SIG-M5 (cell line): ENCODE measurements at places on chromosomes 4 and X.

DNA sequence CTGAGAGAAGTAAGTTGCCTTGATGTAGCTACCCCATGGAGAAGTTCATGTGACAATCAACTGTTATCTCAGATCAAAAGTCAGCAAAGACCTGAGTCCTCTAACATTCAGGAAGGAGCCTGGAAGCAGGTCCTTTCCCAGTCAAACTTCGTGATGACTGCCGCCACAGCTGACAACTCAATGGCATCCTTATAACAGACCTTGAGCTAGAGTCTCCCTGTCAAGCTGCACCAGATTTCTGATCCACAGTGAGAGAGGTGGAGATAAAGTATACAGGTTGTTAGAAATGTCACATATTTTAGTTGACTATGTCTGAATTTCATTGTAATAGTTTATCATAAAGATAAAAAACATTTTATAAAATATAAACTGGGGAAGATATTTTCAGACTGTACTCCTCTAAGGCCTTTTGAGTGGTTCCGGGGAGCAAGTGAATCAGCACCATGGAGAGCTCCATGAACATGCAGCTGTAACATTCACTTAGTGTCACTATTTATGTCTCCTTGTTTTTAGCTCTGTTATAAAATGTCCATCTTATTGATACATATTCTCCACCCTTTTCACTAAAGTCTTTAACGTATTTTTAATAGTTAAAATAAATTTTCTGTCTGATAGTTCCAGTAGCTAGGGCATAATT is 1653.5 kb upstream of the AGA start:
- DNase-seq, result no peak

- DNase-seq, result no peak
Observed at GRCh38 chrX:42732506-42732905, 45.5 kb downstream of the PPP1R2C start.

GRCh38 chr4:158139086-158139485 is 33.7 kb downstream of the GASK1B start:
- DNase-seq, result no peak

DNA sequence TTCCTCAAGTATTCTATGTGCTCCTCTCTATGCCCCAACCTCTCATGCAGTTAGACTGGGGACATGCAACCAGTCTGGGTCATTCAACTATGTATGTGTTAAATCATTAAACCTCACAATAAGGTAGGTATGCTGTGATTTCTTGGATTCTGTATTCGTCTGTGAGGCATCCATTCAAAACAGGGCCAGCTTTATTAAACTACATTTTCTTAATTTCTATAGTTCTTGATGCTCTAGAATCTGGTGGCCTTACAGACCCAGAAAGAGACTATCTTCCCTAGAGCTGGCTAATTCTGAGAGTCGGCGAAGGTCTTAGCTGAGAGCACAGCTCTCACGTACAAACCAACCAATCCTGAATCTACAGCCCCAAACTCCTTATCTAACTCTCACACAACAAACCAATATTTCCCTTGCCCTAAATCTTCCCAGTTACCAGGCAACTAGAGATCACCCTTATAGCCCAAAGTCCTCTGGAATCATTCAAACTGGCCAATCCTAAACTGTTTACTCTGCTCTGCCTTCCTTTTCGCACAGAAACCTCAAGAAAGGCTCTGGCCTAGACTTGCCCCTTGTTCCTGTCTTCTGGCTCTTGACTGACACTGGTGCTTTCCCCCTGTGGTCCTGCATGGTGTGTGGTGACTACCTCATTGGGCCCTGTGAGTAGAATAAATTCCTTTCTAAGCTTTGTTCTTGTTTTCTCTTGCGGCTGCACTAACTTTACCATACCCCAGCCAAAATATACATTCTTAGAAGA is 203.5 kb upstream of the TET2 start:
- DNase-seq, result no peak

GRCh38 chr4:111977419-111977965 is 167.8 kb upstream of the FAM241A start:
- no peak for DNase-seq

DNA sequence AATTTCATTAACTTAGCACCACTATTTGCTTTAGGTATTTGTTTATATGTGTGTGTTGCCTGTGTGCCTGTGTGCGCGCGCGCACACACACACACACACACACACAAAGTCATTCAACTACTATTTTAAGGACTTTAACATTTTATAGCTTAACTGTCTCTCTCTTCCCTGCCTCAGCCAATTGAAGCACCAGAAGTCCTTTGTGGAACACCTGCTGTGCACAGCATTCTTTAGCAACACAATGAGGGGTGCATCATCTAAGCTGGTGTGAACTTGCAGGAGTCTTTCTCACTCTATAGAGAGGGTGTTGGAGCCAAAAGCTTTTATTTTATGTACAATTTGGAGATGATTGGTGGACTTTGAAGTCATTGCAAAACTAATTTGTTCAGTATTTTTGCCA is 31.3 kb downstream of the SLIT2 start:
- DNase-seq, result no peak

GRCh38 chr4:73709451-73710033 is 30.8 kb upstream of the CXCL8 start:
- no peak for DNase-seq

GRCh38 chrX:73127700-73128241 is 48.5 kb upstream of the PABPC1L2A start:
- DNase-seq, result no peak

DNA sequence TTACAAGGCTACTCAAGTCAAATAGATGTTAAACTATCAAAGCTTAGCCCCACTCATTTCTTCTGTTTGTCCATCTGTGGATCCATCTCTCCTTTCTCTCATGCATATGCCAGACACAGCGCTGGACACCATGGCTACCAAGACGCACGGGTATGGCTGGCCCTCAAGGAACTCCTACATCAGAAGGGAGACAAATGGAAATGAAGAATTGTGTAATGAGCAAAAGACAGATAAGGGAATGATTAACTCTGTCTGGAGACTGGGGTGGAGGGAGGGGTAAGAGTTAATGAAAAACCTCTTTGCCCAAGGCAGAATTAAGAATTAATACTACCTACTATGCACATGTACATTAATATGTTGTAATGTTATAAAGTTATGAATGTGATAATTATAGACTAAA is 88.1 kb downstream of the MGST2 start:
- DNase-seq, result no peak

- DNase-seq, result no peak
Observed at GRCh38 chrX:47311932-47312774, 58.2 kb upstream of the ZNF157 start.

- DNase-seq, result no peak
Observed at GRCh38 chr4:172393220-172393619, 580.0 kb downstream of the GALNTL6 start.

- no peak for DNase-seq
Observed at GRCh38 chr4:98976716-98977115, 18.8 kb upstream of the METAP1 start.

- DNase-seq, result no peak
Observed at GRCh38 chr4:74258963-74259362, 49.3 kb upstream of the EPGN start.

DNA sequence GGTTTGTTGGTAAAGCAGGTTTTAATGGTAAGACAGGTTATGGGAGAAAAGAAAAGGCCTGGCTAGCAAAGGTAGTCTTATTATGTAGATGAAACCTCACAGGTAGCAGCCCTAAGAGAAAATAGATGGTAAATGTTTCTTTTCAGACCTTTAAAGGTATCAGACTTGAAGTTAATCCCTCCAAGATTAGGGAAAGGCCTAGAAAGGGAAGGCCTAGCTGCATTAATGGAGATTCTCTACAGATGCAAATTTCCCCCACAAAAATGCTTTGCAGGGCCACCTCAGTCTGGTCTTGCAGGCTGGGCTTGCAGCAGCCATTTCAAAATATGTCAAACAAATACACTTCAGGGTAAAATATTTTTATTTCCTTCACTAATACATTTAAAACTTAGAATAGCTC is 1410.6 kb downstream of the RPA4 start:
- no peak for DNase-seq

DNA sequence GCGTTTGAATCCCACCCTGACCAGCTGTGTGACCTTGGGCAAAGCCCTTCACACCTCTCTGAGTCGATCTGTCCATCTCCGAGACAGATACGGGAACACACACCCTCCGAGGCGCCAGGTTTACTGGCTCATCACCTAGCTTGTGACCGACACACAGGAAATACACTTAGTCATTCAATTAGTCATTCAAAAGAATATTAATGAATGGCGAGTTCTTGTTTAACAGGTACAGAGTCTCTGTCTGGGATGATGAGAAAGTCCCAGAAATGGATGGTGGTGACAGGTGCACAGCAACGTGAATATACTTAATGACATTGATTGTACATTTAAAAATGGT is 80.6 kb downstream of the PPP2R2C start:
- no peak for DNase-seq

DNA sequence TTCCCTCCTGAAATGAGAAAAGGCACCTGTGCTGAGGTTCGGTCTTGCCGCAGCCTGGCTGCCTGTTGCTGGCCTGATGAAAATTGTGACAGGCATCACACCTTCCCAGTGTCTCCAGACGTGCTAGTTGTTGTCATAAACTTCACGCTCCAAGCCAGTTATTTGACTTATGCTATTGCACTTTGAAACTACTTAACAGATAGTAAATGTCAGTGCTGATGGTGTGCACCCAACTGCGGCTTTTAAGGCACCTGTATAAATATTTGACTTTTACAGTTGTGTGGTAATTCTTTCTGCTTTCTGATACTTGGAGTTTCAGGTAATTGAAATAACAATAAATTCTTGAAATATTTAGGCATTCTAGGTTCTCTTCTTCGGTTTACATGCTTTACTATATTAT is 1.8 kb downstream of the WWC2 start:
- DNase-seq, result no peak
